ENCODE measurements at places on chromosomes 6 and 20.

DNA sequence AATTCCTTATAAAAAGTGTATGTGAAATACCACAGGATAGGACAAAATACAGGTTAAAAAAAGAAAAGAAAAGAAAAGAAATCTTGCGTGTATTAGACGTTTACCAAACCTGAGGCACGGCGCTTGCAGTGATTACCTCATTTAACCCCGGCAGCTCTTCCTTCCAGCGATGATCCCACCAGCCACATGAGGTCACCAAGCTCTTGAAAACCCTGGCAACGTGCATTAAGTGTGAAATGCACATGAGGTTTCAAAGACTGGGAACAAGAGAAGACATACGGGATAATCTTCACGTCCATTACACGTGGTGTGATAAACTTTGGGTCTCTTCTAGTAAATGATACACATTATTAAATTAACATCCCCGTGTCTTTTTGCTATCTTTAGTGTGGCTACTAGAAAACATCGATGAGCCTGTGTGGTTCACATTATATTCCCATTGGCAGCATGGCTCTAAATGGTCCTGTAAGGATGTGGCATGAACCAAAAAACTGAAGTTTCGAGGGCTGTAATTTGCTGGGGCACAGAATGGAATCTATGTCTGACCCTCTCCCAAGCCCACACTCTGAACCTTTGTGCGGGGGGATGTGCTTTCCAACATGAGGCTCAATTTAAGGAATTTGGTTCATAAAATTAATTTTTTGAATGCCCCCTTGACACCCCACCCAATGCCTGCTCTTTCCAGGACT lies 59.2 kb upstream of the THBS2 start:
- no peak for DNase-seq

GRCh38 chr6:93679836-93680235 lies 260.5 kb upstream of the EPHA7 start:
- DNase-seq: no peak

GRCh38 chr6:47581591-47581990 lies 104.0 kb downstream of the CD2AP start:
- DNase-seq: no peak

- no peak for DNase-seq
Observed at GRCh38 chr20:39607141-39607540, 645.0 kb downstream of the DHX35 start.

DNA sequence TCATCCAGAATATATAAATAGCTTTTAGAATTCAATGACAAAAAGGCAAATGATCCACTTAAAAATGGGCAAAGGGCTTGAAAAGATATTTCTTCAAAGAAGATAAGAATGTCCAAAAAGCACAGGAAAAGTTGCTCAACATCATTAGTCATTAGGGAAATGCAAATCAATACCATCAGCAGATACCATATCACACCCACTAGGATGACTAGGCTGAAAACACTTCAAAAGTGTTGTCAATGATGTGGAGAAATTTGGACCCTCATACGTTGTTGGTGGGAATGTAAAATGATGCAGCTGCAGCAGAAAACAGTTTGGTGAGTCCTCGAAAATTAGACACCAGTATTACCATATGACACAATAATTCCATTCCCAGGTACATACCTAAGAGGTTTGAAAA lies 303.6 kb upstream of the SLC35B3 start:
- no peak for DNase-seq

All from activated CD4-positive, alpha-beta T cell treated with anti-CD3 and anti-CD28 coated beads, Interleukin-2, amount 50 U/mL, for 48 hours (primary cell).